ENCODE measurements at places on chromosomes 11 and 22.

DNA sequence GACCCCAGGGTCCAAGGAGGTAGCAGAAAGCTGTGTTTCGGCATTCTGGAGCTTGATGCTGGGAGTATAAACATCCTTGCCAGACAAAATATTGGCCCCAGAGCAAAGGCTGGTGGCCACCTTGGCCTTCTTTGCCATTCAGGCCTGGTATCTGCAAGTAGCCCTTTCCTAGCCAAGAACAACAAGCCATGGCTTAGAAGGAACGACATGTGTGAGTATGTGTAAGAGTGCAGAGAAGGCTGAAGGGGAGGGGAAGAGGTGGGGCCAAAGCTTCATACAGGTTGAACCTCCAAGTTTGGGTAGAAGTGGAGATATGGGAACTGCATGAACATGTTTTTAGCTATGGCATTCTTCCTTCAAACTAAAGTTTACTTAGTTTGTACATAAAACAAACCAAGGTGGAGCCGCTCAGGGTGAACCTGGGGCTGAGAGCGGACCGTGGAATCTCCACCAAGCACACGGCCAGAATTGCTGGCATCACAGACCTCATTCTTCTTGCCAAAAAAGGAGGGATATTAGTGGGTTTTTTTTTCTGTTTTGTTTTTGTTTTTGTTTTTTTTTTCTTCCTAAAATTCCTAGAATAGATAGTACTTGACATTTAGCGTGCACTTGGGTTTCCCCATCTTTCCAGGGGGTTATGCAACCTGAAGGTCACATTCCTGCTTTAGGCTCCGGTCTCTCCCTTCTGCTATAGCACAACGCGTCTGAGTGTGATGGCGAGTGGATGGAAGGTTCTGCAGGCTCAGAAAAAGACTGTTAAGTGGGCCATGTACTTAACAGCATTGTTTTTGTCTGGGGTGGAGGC lies 70.9 kb downstream of the ADAMTS15 start:
- no peak for DNase-seq

- DNase-seq: no peak
Measured at GRCh38 chr22:25495285-25495684, 69.2 kb upstream of the GRK3 start.

GRCh38 chr11:905952-906351 lies 4.7 kb downstream of the CHID1 start:
- no peak for DNase-seq

GRCh38 chr22:41816241-41816640 lies 15.8 kb downstream of the CCDC134 start:
- DNase-seq: no peak

GRCh38 chr11:122852074-122852795 lies 13.9 kb downstream of the CRTAM start:
- no peak for DNase-seq
